ENCODE measurements at places on chromosomes 3 and 15.

- DNase-seq, result no peak
These were observed 57.2 kb upstream of the GOLGA8B start for GRCh38 chr15:34640661-34641060.

DNA sequence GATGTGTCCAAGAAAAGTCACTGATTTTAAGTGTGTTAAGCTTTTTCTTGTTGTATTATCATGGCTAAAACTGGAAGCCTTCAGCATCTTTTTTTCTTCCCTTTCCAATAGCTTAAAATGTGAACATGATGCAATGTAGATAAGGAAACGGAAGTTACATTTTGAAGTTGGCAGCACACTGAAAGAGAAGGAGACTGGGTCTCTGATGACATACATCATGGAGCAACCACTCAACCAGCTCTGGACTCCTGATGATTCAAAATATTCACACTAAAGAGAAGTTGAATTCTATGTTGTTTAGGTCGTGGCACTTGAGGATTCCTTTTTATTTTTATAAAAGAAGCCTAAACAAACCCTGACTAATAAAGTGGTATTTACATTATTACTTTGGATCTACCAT, 488.3 kb upstream of the ALCAM start:
- DNase-seq, result no peak

DNA sequence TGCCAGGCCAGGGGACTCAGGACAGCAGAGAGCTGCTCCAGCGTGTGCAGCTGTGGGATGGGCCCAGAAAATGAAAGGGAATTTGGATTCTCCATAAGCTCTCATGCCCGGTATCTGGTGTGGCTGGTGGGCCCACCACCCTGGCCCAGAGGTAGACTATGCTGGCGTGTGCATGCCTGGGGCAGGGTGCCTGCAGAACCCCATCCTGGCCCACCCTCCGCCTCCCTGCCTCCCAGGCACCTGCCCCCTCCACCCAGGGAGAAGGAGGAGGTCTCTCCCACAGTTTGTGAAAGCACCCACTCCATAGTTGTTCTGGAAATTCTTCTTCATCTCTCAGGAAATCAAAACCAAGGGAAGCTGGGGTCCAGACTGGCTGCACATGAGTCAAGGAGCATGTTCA, 112.9 kb downstream of the ADCY5 start:
- DNase-seq, result no peak

GRCh38 chr15:64305261-64305660, 50.7 kb downstream of the CSNK1G1 start:
- DNase-seq, result no peak

DNA sequence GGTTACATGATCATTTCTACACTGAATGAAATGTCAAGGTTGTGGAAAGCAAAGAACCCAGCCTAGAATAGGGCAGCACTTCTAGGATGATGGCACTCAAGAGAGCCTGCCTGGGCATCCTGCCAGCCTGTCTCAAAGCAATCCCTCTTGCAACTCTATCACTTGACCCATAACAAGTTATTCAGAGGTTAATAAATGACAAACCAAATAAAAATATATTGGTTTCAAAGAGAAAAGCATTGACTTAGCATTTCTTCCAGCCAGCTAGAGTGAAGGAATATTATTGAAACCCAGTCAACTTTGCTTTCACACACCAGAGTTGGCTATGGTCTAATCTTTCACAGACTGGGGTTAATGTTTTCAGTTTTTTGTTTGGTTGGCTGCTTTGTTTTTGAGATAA, 214.6 kb upstream of the UBE2E2 start:
- no peak for DNase-seq

- no peak for DNase-seq
These were observed 8.3 kb downstream of the CA12 start for GRCh38 chr15:63373330-63373729.

DNA sequence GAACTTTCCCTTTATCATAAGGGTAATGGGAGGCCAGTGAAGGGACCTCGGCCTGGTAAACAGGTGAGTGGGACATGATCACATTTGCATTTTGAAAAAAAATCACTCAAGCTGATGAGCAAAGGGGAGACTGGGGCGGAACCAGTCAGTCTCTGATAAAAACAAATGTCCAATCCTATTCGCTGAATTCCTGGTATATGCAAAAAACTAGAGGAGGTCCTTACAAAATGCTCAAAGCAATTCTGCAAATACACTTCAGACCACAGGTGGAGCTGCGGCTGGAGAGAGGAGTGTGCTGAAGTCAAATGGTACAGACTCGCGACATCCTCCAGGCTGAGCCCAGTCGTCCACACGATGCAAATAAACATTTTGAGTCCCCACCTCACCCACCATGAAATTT, 166.7 kb downstream of the FOXP1 start:
- DNase-seq, result peak; percentile 24

DNA sequence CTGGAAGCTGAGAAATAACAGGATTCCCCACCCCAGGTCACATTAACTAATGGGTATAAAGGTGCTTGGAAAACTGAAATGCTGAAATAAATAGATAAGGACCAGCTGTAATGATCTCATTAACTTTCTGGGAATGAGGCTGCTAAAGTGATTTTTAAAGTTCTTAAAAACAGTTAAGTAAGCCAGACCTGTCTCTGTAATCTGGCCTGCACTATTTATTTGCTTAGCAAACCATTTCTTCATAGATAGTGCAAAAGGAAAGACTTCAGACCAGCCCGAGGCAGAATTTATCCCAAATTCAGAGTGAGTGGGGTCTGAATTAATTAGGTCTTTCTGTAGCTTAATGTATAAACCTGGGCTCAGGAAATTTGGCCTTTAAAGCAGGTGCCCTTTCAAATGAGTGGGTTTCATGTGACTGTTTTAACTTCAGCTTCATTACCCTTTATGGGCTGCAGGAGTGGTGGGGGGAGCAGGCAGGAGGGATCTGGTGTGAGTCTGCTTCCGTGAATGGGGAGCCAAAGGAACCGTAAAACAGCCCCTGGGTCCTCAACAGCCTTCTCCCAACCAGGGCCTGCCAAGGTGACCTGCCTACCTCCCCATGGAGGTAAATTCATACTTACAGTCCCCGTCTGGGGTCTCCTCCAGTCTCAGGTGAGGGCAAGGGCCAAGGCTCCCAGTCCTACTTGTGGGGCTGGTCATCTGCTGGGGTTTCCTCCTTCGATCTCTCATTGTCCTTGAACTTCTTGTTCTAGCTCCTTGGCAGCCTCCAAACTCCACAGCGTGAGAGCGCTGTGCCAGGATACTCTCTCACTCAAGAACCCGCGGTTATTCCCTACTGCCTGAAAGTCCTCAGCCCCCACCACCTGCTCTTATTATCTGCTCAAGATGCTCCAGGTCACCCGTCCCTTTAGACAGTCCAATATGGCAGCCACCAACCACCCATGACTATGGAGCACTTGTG, 31.2 kb downstream of the MAGEF1 start:
- DNase-seq, result no peak

DNA sequence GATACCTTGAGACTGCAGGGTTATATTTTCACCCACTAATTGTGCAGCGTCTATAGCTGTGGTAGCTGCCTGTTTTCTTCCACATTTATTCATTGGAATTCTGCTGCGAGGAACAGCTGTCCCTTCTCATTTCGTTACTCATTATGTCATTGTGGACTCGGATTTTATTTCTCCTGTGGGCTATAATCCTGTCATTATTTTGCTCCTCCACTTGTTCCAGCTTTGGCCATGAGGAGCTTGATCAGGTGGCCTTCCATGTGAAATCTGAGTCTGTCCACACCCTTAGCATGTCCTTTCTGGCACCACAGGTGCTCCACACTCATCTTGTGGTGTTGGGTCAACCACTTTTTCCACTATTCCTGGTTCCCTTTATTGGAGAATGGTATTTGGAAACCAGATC, 14.8 kb downstream of the LYSMD4 start:
- DNase-seq, result no peak

- no peak for DNase-seq
These were observed 13.6 kb downstream of the LRRC3B start for GRCh38 chr3:26636096-26636727.

- DNase-seq, result no peak
These were observed 173.6 kb downstream of the MECOM start for GRCh38 chr3:169489775-169490546.

GRCh38 chr15:92820236-92821021, 79.7 kb upstream of the CHD2 start:
- DNase-seq, result peak; percentile 85

GRCh38 chr3:143429628-143430514, 310.3 kb downstream of the CHST2 start:
- DNase-seq, result no peak

GRCh38 chr3:168707900-168708299, 612.2 kb upstream of the GOLIM4 start:
- no peak for DNase-seq

DNA sequence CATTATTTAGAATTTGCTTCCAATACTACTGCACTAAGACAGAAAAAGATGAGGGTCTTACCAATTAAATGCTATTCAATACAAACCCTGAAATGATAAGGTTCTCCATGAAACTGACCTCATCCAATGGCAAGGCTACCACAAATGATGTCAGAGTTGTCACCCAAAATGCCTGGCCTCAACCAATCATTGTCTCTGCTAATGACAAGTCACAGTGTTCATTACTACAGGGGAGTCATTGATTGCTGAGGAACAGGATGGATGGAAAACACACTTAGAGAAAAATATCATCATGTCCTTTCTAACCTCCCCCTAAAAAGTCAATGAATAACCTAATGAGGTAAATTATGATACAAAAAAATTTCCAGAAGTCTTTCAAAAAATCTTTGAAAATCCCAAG, 91.0 kb downstream of the FOXP1 start:
- DNase-seq, result peak; percentile 39

GRCh38 chr15:41207687-41208448, 22.7 kb downstream of the EXD1 start:
- no peak for DNase-seq

GRCh38 chr3:153209596-153209995, 47.6 kb downstream of the RAP2B start:
- DNase-seq, result no peak
